DMS53 (cell line): ENCODE measurements at places on chromosomes 12 and 14.

GRCh38 chr12:54017027-54017788, 8.4 kb downstream of the HOXC8 start:
- peak; percentile 78 for DNase-seq

DNA sequence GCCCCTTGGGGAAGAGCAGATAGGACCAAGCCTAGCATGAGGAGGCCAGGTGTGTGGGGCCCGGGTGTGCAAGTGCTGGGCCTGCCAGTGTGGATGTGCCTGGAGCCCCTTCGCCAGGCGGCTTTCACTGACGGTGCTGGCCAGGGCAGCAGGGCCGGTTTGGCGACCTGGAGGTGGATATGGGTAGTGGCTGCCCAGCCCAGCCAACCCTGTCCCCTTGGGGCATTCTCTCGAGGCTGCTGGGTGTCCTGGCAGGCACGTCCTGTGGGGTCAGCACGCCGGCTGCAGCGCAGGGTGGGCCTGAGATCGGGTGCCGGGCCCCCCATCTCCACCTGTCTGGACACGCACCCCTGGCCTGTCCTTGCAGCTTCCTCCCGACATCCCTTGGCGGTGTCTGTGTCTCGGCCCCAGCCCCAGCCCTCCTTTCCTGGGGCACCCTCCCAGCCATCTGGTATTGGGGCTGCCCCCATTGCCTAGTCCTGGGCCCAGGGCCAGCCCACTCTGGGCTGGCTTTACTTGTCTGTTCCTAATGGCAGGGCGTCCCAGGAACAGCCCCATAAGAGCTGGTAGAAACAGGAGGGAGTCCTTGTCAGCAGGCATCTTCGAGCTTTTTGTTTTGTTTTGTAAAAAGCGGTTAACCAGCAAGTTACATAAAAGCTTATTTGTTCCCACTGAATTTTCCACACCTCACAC, 7.2 kb upstream of the CRIP2 start:
- DNase-seq = no peak

DNA sequence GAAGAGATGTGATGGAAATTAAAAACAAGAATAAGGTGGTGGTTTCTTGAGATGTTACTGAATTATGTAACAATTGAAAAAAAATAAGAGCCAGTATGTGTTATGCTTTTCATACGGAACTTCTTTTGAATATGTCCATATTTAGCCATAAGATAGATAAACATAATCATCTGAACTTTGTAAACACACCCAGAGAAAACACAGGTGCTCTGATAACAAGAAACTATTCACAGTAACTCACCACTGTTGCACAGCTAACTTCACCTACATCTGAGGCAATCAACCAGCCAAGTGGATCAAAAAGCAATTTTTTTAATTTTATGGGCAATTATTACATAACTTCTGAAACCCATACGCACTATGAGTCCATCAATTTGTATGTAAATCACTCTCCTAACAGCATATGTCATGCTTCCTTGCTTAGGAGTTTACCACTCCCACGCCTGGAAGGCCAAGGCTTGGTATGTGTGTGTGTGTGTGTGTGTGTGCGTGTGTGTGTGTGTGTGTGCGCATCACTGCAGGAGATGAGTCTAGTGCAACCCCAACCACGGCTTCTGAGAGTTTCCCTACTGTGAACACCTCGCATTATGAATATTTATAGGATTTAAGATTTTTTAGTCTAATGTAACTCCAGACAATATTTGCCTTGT, 443.4 kb downstream of the BCAT1 start:
- peak; percentile 79 for DNase-seq

GRCh38 chr12:101563212-101563611, 31.6 kb upstream of the MYBPC1 start:
- no peak for DNase-seq

DNA sequence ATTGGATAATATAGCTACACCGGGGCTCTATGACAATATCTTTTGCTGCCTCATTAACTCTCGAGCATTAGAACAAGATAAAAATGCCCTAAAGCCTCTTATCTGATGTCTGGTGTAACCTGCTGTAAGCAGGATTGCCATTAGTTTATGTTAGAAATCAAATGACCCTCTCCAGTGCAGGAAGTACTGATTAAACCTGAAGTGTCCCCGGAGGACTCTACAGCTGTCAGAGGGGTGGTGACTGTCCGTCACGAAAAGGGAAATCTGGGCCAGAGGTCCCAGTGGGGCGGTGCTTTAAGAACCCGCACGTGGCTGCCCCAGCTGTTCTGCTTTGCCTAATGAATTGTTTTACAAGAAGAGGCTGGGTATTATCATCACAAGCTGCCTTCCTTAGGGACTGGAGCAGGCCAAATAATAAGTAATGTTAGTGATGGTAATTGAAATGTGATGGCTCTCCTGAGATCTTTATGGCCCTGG, 55.7 kb downstream of the LIN52 start:
- DNase-seq = peak; percentile 18

DNA sequence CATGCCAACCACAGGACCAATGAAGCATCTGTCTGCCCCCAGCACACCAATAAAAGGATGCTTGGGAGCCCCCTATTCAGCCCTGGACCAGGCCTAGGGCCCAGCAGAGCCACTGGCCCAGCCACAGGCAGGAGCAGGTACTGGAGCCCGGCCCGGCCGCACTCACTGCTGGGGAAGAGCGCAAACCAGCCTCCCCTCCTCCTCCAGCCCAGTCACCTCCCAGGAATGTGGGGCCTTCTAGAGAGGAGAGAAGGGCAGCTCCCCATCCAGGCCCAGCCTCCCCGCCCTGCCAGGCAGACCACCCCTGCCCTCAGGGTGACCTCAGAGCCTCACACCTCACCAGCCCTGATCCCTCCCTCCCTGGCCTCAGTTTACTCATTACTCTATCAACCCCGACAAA, 56.2 kb downstream of the CCNK start:
- DNase-seq = no peak

DNA sequence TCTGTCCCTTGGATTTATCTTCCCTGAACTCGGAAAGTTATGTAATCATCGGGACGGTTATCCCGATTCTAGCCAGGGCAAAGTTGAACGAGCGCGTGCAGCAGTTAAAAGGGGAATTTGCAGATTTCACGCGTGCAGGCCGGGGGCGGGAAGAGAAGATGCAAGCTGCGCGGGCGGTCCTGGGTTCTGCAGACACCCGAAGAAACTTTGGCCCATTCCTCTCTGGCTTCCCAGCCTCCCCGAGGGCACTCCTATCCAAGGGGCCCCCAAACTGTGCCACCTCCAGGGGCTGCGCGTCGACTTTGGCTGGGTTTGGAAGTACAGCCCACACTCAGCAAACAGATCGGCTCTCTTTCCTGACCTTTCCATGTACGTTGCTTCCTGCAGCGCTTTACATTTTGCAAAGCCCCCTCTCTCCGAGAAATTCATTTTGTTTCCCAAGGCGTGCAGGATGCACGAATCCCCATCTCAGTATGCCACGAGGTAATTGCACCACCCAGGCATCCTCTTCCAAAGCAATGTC, 941 bp upstream of the PPP1CC start:
- DNase-seq = peak; percentile 65

- no peak for DNase-seq
Measured at GRCh38 chr12:65045269-65045668, 75.8 kb downstream of the WIF1 start.

DNA sequence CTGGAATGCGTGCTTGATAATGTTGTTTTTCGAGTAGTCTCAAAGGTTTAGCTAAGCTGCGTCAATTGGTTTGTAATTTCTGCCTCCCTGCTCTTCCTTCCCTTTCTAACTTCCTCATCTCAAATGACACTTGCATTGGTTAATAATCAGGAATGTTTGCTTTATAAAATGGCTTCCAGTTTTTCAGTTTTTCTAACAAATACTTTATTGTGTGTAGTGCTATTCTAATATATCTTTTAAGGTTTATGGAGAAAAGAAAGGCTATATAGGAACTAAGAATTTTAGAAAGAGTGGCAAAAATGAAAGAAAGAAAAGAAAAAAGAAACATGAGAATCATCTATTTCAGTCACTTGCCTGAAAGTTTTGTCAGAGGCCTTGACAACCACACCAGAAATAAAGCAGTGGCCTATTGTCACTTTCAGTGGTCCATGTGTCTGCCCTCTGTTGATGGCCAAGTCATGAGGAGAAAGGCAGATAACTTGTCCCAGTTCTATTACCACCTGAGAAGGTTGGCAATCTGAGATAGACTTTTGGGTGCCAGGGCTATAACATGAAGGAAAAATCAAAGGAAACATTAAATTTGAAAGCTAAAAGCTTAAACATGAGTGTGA, 221.9 kb upstream of the KITLG start:
- no peak for DNase-seq

DNA sequence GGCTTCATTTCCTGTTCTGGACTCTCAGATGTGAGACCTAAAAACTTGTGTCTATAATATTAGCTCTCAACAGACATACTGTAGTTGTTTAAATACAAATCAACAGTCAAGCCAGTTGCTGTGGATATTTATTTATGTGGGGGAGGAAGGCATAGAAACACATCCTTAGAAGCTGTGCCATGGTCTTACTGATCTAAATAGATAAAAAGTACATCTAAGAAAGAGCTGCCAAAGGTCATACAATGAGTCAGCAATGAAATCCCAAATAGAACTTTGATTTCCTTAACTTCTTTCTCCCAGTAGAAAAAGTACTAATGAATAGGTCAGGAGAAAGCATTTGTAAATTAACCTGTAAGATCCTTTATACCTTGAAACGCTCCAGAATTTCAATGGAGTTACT, 185.1 kb downstream of the AKAP6 start:
- DNase-seq = no peak

- no peak for DNase-seq
Measured at GRCh38 chr12:128269181-128269591, 2.2 kb downstream of the TMEM132C start.

GRCh38 chr14:99603471-99604277, at the start of gene CCDC85C:
CCDC85C (minus strand) TSS chr14:99604207; CDS start chr14:99603959, 248 bp downstream.
- DNase-seq = peak; percentile 71

- no peak for DNase-seq
Measured at GRCh38 chr14:105305345-105305744, 4.5 kb upstream of the BRF1 start.

DNA sequence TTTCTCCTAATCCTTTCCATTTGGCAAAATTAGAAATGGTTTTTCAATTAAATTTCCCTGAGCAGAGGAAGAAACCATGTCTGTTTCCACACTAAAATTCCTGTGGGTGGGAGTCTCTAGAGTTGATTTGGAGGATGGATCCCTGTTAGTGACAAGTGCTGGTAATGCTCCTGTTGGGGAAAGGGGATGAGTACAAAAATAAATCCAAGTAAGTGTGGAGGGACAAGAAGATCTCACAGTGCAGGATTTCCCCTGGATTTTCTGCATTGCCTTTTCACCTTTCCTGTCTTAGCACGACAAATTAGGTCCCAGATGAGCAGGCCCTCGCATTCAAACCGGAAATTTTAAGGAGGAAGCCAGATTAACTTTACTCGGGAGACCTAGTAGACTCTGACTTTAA, 107.5 kb downstream of the DAD1 start:
- DNase-seq = no peak

DNA sequence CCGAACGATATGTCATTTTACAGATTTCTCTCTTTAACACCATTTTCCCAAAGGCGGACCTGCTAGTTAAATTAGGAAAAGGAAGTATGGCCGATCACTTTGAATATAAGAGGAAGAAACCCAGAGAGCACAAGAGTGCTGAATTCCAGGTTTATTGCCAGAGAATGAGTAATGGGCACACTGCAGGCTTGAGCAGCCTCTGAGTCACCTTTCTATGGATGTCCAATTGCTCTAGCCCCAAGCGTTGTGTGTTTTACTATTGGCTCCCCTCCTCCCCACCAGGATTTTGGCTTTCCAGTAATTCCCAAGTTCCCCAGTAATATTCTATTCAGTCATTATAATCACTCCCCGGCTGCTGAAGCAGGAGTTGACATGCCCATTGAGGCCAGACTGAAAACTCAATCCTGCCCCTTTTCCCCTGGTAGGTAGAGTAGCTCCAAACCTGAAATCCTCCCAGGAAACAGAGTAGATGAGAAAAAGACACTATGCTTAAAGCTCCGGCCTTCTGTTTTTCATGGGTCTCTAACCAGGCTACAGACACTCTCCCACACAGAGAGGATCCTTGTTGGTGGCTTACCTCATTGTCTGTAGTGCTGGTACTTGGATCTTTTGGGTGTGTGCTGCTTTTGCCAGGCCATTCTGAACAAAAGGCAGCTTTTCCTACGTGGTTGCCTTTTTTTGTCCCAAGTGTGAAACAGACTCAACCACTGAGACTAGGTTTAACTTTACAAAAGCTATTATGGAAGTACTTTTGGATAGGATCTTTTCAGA, 704.3 kb upstream of the FLRT2 start:
- no peak for DNase-seq

DNA sequence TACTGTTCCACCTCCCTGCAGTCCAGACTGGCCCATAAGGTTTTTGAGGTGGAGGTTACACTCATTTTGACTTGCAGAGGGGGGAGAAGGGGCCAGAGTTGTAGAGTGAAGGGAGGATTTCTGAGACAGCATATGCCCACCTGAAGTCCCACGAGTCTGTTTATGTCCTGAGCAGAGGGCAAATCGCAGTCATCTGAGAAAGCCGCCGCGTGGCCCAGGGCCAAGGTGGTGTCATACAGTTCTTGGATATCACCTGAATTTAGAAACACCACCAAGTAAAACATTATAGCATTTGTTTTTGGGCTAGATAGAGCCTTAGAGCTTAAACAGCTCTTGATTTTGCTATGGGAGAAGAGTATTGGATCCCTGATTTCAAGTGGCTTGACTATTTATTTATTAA, 30.9 kb downstream of the TDG start:
- DNase-seq = no peak

DNA sequence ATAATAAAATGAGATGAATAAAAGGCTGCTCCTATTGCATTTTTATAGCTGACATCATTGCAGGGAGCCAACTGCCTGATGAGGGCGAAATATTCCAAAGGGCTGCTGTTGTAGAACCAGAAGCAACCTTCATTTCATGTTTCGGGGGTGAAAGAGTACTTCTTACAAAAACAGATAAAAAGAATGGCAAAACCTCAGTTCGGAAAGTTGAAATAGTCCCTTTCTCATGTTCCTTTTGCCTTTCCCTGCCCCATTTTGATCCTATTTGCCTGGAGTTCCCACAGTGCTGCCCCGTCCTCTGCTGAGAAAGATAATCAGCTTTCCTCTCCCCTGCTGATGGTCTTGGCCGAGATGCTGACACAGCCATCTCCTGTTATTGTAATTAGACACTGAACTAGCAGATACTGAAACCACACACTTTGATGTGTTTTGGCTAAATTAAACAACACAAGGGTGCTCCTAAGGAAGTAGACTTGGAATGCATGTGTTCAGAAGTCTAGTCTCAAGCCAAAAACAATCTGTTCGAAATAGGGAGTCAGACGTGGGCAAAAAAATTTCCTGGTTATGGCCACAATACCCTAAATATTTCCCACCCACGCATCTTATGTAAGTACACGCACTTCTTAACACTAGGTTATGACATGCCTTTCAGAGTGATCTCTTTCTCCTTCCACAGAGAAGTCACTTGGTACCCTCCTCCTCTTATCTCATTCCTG, 117.2 kb downstream of the PPM1H start:
- no peak for DNase-seq

GRCh38 chr12:74119811-74120362, 417.7 kb upstream of the ATXN7L3B start:
- no peak for DNase-seq

GRCh38 chr12:124884587-124885438, 21.1 kb upstream of the SCARB1 start:
- peak; percentile 81 for DNase-seq

- no peak for DNase-seq
Measured at GRCh38 chr12:100359248-100359647, 2.4 kb downstream of the SLC17A8 start.

- no peak for DNase-seq
Measured at GRCh38 chr14:23185063-23185462, 1.6 kb upstream of the SLC7A8 start.

GRCh38 chr14:70045310-70045709, 143.4 kb downstream of the SLC8A3 start:
- DNase-seq = no peak
